Epithelial cell of alveolus of lung (primary cell): ENCODE measurements at places on chromosomes 12 and 14. TPM values are rescaled to one million over a fixed set of nuclear protein-coding genes. Genes with fewer than 3 reads are reported as not detected.

Gene ASB2
- total RNA-seq: 0.13 TPM in 1 of 2 replicates, not detected in the other

Gene ZNF26
- total RNA-seq: 3.4 and 17.8 TPM in 2 replicates

Gene MBIP
- 7.1 and 19.2 TPM in 2 replicates for total RNA-seq

Gene LRIG3
- 21.6 and 26.6 TPM in 2 replicates for total RNA-seq

Gene NGB
- total RNA-seq: not detected in 2 replicates

Gene TMBIM6
- 327 and 420 TPM in 2 replicates for total RNA-seq

Gene DLST
- 63.9 and 65.2 TPM in 2 replicates for total RNA-seq

Gene RPS6KA5
- total RNA-seq: 0.65 and 0.96 TPM in 2 replicates

Gene CBLN3
- total RNA-seq: 1.6 and 5.3 TPM in 2 replicates
